DMS153 (cell line): ENCODE measurements at places on chromosomes 11 and 22.

- no peak for DNase-seq
Measured at GRCh38 chr11:69310934-69311766, 17.2 kb downstream of the MYEOV start.

DNA sequence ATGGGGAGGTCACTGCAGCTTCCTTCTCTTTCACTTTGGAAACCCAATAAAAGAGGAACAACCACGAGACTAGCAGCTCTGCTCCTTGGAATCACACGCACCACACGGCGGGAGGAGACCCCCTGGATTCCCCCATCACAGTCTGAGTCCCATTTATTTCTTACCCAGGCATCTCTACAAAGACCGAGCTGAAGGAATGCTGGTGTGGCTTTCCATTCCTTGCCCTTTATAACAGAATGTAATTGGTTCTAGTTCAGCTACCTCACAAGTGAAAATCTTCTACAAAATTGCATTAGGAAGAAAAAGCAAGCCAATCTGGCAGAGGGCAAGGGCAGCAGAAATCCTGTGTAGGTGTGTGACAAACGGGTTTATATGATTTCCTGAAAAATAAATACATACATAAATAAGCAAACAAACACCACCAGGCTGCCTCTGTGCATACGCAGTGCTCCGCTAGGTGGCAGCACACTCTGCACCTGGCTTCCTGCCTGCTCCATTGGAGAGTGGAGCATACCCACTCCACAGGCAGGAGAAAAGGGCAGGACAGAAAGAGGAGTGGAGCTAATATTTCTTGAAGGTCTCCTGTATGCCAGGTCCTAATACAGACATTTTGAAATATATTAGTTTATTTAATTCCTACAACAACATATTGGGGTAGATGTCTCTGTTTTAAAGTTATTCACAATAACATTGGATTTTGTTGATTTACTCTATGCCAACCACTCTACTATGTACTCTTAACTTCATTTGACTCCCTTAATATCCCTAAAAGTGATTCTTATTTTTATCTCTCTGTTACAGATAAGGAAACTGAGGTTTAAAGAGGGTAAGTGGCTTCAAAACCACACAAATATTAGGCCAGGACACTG is 673.1 kb downstream of the KCNA4 start:
- peak; percentile 16 for DNase-seq

- DNase-seq: no peak
Measured at GRCh38 chr11:5369789-5370188, 13.8 kb upstream of the OR51M1 start.

DNA sequence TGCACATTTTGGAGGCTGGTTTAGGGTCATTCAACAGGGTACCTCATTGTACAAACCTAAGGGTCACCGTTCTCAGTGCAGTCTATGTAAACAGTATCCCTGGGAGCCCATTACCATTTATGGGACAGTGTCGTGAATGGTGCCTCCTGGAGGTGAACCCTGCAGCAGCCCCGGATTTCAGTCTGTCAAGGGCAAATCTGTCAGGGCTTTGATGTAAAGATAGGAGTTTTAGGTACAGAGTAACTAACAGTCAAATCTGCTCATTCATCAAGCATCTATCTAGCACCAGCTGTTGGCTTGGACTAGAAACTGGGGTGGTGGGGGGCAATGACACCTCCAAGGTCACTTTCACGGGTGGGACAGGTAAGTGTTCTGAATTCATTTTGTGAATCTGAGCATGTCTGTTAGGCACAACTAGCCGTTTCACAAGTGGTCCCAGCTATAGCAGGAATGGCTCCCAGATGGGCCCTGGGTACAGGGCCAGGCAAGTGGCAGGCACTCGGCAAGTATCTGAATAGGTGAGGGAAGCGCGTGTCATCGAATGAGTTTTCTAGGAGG is 63.6 kb downstream of the PARVG start:
- DNase-seq: no peak

DNA sequence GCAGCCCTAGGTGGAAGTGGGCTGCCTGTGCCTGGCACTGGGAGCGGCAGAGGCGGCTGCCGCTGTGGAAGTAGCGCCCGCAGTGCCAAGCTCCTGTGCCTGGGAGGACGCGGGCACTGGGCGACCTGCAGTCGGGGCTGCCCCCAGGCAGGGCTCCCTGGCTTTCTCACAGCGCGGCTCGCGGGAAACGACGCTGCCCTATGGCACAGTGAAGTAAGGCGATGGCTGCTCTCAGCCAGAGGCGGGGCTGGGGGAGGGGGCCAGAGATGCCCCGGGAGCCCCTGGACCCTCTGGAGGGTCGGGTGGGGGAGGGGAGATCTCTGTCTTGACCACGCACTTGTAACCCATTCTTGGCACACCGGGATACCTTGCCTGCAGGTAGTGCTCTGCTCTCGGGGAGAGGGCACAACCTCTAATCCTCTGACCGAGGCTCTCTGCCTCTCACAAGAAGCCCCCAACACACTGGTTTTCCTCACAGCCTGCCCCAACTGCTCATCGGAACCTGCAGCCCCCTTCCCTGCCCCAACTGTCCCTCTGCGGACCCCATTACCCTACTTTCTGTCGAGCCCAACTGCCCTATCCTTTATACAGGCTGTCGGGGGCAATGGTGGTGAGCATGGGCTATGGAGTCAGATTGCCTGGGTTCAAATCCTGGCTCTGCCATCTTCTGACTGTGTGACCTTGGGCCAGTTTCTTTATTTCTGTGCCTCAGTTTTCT is 32.2 kb upstream of the TRIM29 start:
- DNase-seq: no peak

DNA sequence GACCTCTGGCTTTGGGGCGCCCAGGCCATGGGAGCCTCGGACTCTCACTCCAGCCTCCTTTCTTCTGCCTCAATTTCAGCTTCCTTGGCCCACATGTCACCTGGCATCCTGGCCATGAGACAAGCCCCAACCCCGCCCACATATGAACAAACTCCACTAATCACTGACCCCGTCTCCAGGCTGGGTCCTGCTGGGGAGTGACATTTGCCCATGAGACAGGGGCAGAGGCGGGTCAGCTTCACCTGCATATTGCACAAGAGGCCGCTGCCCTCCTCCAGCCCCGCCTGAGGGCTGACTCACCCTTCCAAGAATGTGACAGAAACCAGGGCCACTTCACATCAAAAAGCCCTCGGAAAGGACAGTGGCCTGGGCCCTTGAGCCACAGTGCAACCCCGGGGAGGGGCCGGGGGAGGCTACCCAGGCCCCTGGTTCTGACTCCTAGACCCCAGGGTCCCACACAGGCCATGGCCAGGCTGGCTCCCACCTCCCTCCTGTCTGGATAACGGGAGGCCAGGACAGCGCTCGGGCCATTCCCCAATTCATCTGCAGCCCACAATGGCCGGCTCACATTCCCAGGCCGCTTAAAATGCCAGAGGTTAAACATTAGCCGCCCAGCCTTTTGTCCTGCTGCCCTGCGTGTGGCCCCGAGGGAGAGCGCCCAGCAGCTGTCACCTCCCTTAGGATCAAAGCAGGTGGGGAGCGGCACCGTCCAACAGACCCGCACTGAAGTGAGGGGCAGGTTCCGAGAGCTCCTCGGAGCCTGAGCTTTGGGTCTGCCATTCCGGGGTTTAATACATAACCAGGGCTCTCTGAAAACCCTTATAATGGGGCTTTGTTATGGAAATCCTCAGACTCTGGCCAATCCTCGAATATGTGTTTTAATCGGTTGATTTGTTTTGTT is 42.3 kb downstream of the TRMU start:
- no peak for DNase-seq

GRCh38 chr22:44550711-44551491 is 52.9 kb upstream of the RTL6 start:
- peak; percentile 22 for DNase-seq

- DNase-seq: peak; percentile 48
Measured at GRCh38 chr11:827897-828192, at the start of gene CRACR2B. Gene CRACR2B, plus strand, starts transcription at chr11:827919. Its CDS starts 689 bp downstream, at chr11:828608.

DNA sequence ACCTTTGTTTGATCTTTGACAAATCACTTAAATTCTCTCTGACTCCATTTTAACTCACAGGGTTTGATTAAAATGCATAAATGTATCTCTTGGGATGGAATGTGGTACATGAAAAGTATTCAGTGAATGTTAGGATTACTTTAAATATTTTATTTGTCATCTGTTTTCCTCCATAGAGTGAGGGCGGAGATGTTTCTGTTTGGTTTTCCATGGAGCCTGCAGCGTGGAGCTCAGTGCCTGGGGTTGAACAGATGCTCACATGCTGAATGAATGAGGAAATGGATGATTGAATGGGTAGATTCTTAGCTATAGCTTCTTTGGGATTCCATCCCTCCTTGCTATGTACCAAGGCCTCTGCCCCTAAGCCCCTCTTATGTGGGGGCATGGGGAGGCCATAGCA is 10.0 kb downstream of the TSPAN18 start:
- DNase-seq: no peak

GRCh38 chr11:8720352-8720751 is 37.8 kb downstream of the RPL27A start:
- DNase-seq: peak; percentile 11

GRCh38 chr11:24511511-24511910 is 14.7 kb downstream of the LUZP2 start:
- DNase-seq: no peak

- no peak for DNase-seq
Measured at GRCh38 chr11:122076512-122077120, 39.4 kb downstream of the BLID start.

DNA sequence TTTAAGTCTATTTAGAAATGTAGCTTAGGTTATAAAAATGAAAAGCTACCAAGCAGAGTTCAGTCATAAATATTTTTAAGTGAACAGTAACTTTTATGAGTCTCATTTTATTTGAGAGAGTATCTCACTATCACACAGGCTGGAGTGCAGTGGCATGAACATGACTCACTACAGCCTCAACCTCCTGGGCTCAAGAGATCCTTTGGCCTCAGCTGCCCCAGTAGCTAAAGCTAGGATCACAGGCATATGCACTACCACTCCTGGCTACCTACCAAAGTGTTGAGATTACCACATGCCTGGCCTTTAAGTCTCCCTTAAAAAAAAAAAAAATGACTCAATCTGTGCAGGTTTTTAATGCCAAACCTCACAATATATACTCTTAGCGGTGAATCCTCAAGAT is 34.7 kb upstream of the CLNS1A start:
- no peak for DNase-seq

- peak; percentile 75 for DNase-seq
Measured at GRCh38 chr22:39947220-39948216, 12.7 kb upstream of the TMA7B start.

- DNase-seq: no peak
Measured at GRCh38 chr11:23127706-23128105, 267.4 kb upstream of the CCDC179 start.

DNA sequence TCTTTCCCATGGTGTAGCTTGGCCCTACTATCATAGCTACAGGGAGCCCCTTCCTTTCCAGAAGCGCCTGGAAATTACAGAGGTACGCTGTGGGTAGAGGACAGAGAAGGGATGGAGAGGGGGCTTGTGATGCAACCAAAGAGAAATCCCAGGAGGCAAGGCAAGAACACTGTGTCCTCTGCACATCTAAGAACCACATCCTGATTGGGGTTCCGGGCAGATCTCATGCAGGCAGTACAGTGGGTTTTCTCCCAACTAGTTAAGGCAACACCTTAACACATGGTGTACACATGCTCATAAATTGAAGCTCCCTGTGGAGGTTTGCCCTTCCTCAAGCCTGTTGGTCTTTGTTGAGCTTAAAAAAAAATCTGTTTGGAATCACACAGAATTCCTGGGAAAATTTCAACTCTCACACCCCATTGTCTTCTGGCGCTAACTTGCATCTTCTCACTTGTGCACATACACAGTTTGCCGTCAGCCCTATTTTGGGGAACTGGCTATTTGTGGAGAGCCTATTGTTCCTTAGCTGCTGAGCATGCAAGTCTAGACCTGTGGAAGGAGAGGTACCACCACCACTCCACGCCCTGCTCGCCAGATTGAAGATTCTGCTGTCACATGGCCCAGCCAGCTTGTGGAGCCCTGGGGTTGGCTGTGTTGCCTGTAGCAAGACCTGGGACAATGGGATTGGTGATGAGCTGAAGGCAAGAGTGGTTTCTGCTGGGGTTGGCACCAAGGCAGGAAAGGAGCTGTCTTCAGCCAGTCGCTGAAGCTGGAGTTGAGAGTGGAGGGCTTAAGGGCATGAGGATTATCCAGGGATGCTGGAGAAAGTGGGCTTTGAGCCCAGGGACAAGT is 52.4 kb downstream of the ALX4 start:
- DNase-seq: no peak

DNA sequence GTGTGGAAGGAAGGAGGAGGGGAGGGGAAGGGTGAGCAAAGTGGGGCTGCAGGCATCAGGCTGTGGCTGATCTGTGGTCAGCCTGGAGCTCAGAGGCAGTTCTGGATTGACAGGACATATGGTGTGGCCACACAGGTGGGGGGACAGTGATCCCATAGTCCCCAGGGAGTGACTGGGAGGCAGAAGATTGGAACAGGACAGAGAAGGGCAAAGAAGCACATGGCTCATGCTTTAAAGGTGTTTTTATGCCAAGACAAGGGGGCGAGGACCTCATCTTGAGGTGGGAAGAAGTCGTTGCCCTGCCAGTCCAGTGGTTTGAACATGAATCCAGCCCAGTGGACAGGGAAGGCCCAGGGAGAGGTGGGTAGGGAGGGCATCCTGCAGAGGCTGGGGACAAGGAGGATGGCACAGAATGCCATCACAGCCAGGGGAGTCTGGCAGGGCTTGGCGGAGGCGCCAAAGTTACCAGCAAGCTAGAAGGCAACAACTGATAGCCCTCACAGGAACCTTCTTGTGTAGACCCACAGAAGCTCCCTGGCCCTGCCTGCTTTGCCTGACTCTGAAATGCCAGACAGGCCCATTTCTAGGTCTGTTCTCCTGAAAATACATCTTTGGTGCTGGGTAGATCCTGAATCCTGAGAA is 3.1 kb downstream of the BET1L start:
- DNase-seq: no peak

GRCh38 chr22:43100225-43100624 is 10.3 kb upstream of the BIK start:
- DNase-seq: no peak

GRCh38 chr22:24067587-24068376 is 56.7 kb downstream of the CABIN1 start:
- peak; percentile 92 for DNase-seq

- no peak for DNase-seq
Measured at GRCh38 chr11:126391286-126391954, 35.9 kb downstream of the ST3GAL4 start.

DNA sequence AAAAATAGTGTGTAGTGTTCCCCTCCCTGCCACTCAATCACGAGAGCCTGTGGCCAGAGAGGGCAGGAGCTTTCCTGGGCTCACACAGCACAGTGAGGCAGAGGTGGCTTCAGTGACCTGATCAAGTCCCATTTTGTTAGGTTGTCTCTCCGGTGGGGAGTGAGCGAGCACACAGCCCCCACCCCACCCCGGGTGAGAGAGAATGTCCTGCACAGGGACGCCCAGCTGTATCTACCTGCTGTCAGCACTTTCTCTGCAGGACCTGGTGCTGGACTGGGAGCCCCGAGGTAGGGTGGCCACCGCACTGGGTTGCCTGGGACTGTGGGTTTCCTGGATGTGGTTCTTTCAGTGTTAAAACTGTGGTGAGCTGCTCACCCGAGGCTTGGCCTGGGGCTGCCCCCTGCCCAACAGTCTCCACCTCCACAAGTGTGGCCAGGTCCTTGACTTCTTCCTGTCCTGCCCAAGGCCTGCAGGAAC is 6.1 kb downstream of the CAPN5 start:
- no peak for DNase-seq

- no peak for DNase-seq
Measured at GRCh38 chr11:5767056-5767455, 13.0 kb downstream of the OR52N4 start.

- DNase-seq: no peak
Measured at GRCh38 chr11:131038597-131038996, 122.3 kb upstream of the SNX19 start.
